ENCODE measurements at places on chromosomes 5 and 9.

GRCh38 chr5:178445534-178445933 lies 144.7 kb downstream of the COL23A1 start:
- H3K4me1 ChIP-seq: no peaks in the 10 kb centered on the region
- no peak for DNase-seq
- H3K27ac ChIP-seq: no peak overlapping the region
- H3K36me3 ChIP-seq: no peaks in the 10 kb centered on the region
- no peak overlapping the region for H3K4me3 ChIP-seq

GRCh38 chr9:114627553-114627952 lies 16.5 kb downstream of the TMEM268 start:
- H3K27ac ChIP-seq: no peak overlapping the region
- no peak for DNase-seq
- no peak overlapping the region for H3K4me3 ChIP-seq
- H3K27me3 ChIP-seq: no peaks in the 10 kb centered on the region

DNA sequence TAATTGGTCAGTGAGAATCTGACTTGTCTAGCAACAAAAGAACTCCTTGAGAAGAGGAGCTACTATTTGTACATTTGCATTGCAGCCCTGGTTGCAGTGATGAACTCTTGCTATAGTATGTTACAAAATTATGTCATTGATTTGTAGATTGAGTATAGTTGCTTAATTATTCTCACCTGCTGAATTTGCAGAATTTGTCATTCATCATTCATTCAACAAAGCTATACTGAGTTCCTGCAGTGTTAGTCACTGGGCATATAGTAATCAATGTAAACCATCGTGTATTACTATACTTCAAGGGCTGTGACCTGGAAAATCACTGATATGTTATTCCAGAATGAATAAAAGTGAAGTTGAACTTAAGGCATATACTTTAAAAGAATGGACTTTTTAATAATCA lies 50.1 kb downstream of the SLC1A3 start:
- H3K27ac ChIP-seq: no peak overlapping the region
- H3K27me3 ChIP-seq: no peaks in the 10 kb centered on the region
- no peaks in the 10 kb centered on the region for H3K36me3 ChIP-seq
- no peaks in the 10 kb centered on the region for H3K4me1 ChIP-seq
- no peak overlapping the region for H3K4me3 ChIP-seq
- DNase-seq: no peak

DNA sequence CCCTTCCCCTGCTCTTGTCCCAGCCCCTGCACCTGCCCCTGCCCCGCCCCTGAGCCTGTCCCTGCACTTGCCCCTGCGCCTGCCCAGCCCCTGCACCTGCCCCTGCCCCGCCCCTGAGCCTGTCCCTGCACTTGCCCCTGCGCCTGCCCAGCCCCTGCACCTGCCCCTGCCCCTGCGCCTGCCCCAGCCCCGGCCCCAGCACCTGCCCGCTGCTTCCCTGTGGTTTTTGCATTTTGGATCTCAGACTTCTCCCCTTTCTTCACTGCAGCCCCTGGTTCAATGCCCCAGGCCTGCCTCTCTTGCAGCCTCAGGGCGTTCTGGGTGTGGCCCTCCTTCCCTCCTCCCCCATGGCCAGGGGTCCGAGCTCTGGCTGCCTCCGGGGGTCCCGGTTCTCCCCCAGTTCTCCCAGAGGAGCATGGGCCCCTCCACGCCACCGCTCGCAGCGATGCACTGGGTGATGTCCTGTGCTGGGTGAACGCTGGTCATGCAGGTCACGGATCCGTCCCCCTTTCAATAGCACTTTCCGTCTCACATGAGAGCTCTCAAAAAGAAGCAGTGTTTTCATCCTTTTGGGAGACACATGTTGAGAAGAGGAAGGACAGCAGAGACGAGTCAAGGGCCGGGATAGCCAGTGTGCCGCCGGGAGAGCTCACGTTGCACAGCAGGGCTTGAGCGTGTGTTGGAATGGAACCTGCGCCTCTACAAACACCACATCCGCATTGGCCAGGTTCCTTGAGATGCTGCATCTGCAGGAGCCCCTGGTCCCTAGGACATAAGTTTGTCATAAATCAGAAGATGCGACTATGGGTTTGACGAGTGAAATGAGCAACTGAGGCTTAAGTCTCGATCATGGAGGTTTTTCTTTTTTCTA lies 44.0 kb upstream of the IRX4 start:
- no peak for DNase-seq
- no peaks in the 10 kb centered on the region for H3K4me1 ChIP-seq
- H3K27me3 ChIP-seq: peaks cover 58% of the 10 kb centered on the region
- no peak overlapping the region for H3K4me3 ChIP-seq

DNA sequence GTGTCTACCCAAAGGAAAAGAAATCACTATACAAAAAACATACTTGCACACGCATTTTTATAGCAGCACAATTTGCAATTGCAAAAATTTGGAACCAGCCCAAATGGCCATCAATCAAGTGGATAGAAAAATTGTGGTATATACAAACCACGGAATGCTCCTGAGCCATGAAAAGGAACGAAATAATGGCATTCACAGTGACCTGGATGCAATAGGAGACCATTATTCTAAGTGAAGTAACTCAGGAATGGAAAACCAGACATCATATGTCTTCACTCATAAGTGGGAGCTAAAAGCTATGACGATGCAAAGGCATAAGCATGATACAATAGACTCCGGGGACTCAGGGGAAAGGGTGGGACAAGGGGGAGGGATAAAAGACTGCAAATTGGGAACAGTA lies 78.4 kb downstream of the ENC1 start:
- H3K36me3 ChIP-seq: no peaks in the 10 kb centered on the region
- H3K4me1 ChIP-seq: no peaks in the 10 kb centered on the region
- H3K27ac ChIP-seq: no peak overlapping the region
- no peak for DNase-seq
- H3K4me3 ChIP-seq: no peak overlapping the region

- H3K4me3 ChIP-seq: no peak overlapping the region
- H3K27me3 ChIP-seq: peaks cover 42% of the 10 kb centered on the region
- no peak overlapping the region for H3K27ac ChIP-seq
- no peaks in the 10 kb centered on the region for H3K4me1 ChIP-seq
Measured at GRCh38 chr5:172544371-172545095, 90.2 kb upstream of the SH3PXD2B start.

DNA sequence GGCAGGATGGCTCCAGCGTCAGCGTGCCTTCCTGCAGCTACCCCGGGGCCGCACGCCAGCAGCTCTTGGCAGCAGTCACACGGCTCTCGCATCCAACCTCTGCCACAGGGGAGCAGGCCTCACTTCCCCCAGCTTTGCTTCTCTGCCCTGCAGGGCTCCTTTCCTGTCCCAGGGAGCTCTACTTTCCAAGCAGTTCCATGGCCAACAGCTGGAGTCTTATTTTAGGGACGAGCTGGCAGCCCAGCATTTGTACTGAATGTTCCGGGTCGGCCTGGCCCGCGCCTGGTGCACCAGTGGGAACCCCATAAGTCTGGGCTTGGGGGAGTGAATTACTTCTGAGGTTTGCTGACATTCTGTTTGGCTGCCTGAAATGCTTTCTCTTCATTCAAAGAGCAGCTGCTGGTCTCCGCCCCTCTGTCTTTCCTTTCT lies 34.6 kb downstream of the GADD45G start:
- H3K4me1 ChIP-seq: no peaks in the 10 kb centered on the region
- no peak overlapping the region for H3K4me3 ChIP-seq
- no peaks in the 10 kb centered on the region for H3K36me3 ChIP-seq
- H3K27me3 ChIP-seq: no peaks in the 10 kb centered on the region

- no peaks in the 10 kb centered on the region for H3K36me3 ChIP-seq
- no peak overlapping the region for H3K27ac ChIP-seq
- H3K4me3 ChIP-seq: no peak overlapping the region
- peaks cover 2% of the 10 kb centered on the region for H3K27me3 ChIP-seq
- no peaks in the 10 kb centered on the region for H3K4me1 ChIP-seq
- no peak for DNase-seq
Measured at GRCh38 chr5:111859533-111860270, 102.7 kb upstream of the NREP start.

- peak overlapping the region; percentile 98 for H3K27ac ChIP-seq
- peak; percentile 42 for DNase-seq
- peaks cover 62% of the 10 kb centered on the region for H3K4me1 ChIP-seq
- H3K36me3 ChIP-seq: no peaks in the 10 kb centered on the region
Measured at GRCh38 chr9:130128733-130129431, 43.3 kb upstream of the NCS1 start.

DNA sequence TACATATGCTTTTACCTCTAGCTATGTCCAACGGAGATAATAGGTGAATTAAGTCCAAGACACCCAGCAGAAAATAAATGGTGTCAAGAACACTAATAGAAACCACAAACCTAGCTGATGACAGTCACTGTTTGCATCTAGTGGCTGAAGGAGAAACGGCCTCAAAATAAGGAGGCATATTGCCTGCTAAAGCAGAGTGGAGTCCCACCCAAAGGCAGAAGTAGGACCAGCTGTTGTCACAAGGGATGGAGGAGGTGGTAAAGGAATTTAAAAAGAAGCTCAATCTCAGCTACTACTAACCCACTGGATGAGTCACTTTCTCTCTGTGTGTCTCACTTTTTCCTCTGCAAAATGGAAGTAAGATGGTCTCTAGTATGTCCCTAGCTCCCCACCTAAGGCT lies 224.3 kb downstream of the GRIA1 start:
- no peak overlapping the region for H3K27ac ChIP-seq
- DNase-seq: no peak
- H3K27me3 ChIP-seq: no peaks in the 10 kb centered on the region
- H3K36me3 ChIP-seq: no peaks in the 10 kb centered on the region
- no peaks in the 10 kb centered on the region for H3K4me1 ChIP-seq

DNA sequence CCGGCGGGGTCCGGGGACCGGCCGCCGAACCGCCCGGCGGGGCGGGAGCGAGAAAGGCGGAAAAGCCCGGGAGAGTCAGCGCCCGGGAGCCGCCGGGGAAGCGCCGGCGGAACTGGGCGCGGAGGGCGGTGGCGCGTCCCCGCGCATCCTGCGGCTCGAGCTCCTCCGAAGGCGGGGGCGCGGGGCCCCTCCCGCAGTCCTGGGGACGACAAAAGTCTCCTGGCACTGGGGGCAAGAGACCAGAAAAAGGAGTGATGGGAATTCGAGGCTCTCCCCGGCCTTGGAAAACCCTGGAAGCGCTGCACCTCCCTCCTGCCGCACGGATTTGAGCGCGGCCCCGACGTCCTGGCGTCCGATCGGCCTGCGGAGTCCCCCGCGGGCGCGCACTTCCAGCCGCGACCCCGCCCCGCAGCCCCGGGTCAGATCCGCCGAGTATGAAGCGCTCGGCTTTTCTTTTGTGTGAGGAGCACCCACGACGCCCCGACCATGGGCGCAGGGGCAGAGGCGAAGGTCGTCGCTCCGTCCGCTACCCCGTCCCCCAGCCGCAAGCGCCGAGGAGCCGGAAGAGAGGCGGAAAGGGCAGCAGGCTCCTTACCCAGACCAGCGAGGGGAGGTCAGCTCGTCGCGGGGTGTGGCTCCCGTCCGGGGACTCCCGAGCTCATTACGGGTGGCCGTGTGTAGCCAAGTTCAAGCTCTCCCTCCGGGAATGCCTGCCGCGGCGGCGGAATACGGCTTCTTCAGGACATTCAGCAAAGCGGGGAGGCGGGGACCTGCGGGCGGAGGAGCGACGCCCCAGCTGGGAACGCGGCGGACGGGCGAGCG lies at the start of gene EPB41L4A:
EPB41L4A (minus strand) TSS at position 114 of the 822 bp plus-strand sequence. CDS start 238 bp downstream, outside the sequence.
- H3K36me3 ChIP-seq: no peaks in the 10 kb centered on the region
- H3K4me3 ChIP-seq: peak within 1 kb of the TSS; percentile 50
- peaks cover 29% of the 10 kb centered on the region for H3K27me3 ChIP-seq
- H3K27ac ChIP-seq: peak within 1 kb of the TSS; percentile 8
- no peak for DNase-seq
- H3K4me1 ChIP-seq: peaks cover 5% of the 10 kb centered on the region

- no peaks in the 10 kb centered on the region for H3K36me3 ChIP-seq
- H3K4me3 ChIP-seq: no peak overlapping the region
- peak; percentile 76 for DNase-seq
- H3K27ac ChIP-seq: no peak overlapping the region
- H3K27me3 ChIP-seq: peaks cover 7% of the 10 kb centered on the region
Measured at GRCh38 chr5:175796536-175797499, 74.6 kb upstream of the CPLX2 start.

DNA sequence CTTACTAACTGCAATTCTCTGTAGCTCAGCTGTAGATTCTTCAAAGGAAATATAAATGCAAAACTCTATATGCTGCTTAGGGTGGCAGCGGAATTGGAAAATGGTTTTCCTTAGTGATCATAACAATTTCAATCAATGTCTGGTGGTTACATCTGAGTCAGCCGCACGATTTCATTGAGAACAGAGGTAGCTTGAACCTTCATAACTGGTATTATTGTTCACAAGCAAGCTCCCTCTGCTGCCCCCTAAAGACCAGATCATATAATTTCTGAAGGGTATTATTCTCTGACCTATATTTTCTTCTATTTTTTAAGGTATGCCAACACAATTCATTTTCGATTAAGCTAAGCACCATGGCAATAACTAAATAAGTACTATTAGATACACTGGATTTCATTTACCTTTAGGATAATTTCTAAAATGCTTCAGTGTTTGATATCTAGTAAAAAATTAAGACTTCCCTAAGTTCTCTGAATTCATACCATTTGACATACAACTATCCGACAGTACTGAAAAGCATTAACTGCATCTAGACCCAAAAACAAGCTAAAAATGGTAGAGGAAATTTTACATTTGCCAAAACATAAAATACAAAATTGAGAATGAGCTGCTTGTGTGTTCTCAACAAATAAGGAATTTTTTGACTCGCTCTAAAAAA lies 181.1 kb upstream of the SPEF2 start:
- no peak overlapping the region for H3K4me3 ChIP-seq
- no peak for DNase-seq
- no peaks in the 10 kb centered on the region for H3K4me1 ChIP-seq
- H3K36me3 ChIP-seq: no peaks in the 10 kb centered on the region
- H3K27me3 ChIP-seq: no peaks in the 10 kb centered on the region
- no peak overlapping the region for H3K27ac ChIP-seq

DNA sequence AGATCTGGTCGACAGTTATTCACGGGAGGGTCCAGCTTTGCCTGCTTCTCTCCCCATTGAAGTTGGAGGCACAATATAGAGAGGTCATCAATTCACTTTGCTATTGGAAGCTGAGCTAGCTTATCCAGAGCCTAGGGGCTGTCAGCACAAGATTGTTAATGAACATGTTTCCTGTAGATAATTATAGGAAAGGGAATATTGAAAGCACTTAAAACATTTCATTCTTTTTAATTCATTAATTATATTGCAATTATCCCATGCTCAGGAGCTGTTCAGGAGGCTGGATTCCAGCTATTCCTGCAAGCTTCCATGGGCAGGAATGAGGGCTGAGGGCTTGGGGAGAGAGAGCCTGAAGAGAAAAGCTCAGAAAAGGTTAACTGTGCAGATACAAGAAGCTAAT lies 153.1 kb upstream of the BRINP1 start:
- H3K27me3 ChIP-seq: no peaks in the 10 kb centered on the region
- no peaks in the 10 kb centered on the region for H3K4me1 ChIP-seq
- H3K27ac ChIP-seq: no peak overlapping the region
- no peak for DNase-seq
- H3K4me3 ChIP-seq: no peak overlapping the region

DNA sequence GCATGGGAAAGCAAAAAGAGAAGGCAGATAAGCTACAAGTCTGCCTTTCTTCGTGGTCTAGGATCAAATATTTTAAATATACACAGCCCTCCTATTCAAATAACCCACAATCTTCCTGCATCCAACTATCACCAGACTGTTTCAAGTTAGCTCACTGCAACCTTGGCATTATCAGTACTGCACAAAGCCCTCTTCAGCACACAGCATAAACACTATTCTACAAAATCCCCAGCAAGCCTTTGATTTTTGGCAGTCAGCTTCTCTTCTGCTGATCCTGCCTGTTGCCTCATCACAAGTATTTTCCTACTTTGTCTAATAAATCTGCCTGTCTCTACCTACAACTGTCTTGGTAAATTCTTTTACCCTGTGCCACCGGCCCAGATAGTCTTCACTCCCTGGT lies 142.9 kb downstream of the COX7C start:
- H3K27ac ChIP-seq: no peak overlapping the region
- no peak for DNase-seq
- H3K36me3 ChIP-seq: no peaks in the 10 kb centered on the region
- no peak overlapping the region for H3K4me3 ChIP-seq
- no peaks in the 10 kb centered on the region for H3K27me3 ChIP-seq
